Stimulated activated CD8-positive, alpha-beta memory T cell treated with anti-CD3 and anti-CD28 coated beads, Interleukin-4, amount 100 ng/mL, for 1 hour (primary cell): ENCODE measurements at places on chromosomes 12 and 14.

- no peak for DNase-seq
These were observed 32.6 kb upstream of the PNMA1 start for GRCh38 chr14:73746520-73747378.

DNA sequence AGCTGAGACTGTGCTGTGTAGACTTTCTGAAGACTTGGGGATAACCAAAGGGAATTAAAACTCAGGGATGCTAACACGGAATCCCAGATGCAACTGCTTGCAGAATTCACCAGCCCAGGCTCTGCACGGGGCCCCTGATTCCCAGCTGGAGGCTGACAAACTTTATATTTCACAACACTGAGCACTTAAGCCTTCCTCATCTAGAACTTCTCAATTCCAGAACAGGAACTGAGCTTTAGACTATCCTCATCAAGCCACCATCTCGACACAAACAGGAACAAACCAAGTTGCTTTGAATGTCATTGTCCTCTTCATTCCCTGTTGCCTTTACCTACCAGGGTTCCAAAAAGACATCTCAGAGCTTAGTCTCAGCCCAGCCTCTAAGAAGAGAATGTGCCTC, 22.2 kb downstream of the CCDC63 start:
- no peak for DNase-seq

DNA sequence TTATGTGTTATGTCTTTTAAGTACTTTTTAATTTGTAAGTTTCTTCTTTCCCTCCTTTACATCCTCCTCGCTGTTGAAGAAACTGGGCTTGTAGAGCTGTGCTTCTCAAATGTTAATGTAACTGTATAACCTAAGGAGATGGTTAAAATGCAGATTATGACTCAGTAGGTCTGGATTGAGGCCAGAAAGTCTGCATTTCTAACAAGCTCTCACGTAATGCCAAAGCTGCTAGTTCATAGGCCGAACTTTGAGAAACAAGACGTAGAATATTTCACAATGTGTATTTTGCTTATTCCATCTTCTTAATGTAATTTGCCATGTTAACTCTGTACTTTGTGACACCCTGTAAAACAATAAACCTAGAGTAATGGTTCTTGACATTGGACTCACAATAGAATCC, 193.3 kb upstream of the SYT1 start:
- DNase-seq: no peak

GRCh38 chr12:62471734-62472133, 5.1 kb downstream of the MON2 start:
- DNase-seq: no peak

GRCh38 chr14:51676549-51676948, 24.8 kb downstream of the FRMD6 start:
- DNase-seq: no peak
